Dermis lymphatic vessel endothelial cell (primary cell): ENCODE measurements at places on chromosomes 6 and 20. TPM values are rescaled to one million over a fixed set of nuclear protein-coding genes. Genes with fewer than 3 reads are reported as not detected.

The ERVFRD-1 gene
- not detected in 2 replicates for total RNA-seq

The ARG1 gene
- 0.43 TPM in 1 of 2 replicates, not detected in the other for total RNA-seq

The TDP2 gene
- total RNA-seq = 17.3 and 23.7 TPM in 2 replicates

The FAM83C gene
- under 0.01 TPM in 1 of 2 replicates, not detected in the other for total RNA-seq

The BACH2 gene
- 2.9 and 3.2 TPM in 2 replicates for total RNA-seq
